ENCODE measurements at places on chromosomes 2 and 18. TPM values are rescaled to one million over a fixed set of nuclear protein-coding genes. Genes with fewer than 3 reads are reported as not detected.

- DNase-seq: no peak
These were observed 7.7 kb downstream of the SLC1A4 start for GRCh38 chr2:64996871-64997307.

The CNRIP1 gene
- total RNA-seq: 53.9 TPM

GRCh38 chr18:32868406-32868805 lies 95.6 kb upstream of the KLHL14 start:
- DNase-seq: no peak

DNA sequence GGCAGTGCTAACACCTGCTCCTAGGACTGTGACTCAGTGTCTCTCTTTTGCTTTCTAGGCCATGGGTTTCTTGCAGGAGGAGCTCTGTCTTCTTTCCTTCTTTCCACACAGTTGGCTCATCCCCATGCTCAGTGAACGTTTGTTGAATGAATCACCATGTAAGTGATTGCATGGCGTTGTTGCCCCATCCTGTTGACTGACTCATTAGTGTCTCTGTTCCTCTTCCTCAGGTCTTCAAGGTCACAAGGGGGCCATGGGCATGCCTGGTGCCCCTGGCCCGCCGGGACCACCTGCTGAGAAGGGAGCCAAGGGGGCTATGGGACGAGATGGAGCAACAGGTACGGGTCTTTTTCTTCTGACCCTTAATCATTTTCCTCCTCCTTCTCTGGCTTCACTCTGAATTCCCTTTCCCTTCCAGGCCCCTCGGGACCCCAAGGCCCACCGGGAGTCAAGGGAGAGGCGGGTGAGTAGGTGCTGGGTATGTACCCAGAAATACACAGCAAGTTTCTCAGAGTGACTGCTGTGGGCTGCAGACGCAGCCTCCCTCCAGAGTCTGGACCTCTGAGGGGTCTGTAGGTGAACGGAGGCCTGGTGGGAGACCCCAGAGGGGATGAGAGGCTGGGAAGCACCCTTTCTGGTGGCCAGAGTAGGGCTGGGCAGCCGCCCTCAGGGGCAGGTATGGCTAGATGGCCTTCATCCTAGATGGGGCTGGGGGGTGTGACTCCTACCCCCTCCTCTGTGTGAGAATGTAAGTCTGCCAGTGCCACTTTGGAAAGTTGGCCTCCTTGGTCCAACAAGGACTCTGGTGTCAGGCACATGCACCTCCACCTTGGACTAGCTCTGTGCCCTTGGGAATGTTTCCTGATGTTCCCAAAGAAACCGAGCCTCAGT lies 32.4 kb downstream of the MARCO start:
- DNase-seq: peak; percentile 33

The LONRF2 gene
- total RNA-seq: 0.84 TPM

DNA sequence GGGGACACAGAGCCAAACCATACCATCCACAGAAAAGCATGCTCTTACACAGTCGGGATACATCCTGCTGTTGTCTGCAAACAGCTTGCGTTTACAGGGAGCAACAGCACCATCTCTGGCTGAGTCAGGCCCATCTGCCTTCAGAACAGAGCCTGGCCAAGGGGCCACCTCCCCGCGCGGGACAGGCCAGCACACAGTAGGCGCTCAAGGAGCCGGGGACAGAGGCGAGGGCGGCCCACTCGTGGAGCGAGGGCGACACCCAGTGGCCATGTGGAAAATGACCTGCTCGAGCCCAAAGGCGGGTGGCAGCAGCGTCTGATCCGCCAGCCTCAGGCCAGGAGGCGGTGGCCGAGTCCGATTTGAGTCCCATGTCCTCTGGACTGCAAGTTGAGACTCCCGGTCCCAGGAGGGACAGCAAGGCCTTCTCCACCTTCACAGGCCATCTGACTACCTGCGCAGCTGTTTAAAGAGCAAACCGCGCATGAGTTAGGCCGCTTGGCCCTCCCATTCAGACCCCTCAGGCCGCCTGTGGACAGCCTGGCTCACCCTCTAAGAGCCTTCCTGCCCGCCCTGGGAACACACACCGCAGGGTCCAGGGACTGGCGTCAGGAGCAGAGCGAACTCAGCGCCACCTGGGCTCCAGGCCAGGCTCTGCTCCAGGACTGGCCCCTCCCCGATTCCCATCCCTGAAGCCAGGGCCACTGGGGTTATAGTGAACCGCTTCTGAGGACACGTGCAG lies 38.3 kb downstream of the TTC32 start:
- DNase-seq: peak; percentile 79

DNA sequence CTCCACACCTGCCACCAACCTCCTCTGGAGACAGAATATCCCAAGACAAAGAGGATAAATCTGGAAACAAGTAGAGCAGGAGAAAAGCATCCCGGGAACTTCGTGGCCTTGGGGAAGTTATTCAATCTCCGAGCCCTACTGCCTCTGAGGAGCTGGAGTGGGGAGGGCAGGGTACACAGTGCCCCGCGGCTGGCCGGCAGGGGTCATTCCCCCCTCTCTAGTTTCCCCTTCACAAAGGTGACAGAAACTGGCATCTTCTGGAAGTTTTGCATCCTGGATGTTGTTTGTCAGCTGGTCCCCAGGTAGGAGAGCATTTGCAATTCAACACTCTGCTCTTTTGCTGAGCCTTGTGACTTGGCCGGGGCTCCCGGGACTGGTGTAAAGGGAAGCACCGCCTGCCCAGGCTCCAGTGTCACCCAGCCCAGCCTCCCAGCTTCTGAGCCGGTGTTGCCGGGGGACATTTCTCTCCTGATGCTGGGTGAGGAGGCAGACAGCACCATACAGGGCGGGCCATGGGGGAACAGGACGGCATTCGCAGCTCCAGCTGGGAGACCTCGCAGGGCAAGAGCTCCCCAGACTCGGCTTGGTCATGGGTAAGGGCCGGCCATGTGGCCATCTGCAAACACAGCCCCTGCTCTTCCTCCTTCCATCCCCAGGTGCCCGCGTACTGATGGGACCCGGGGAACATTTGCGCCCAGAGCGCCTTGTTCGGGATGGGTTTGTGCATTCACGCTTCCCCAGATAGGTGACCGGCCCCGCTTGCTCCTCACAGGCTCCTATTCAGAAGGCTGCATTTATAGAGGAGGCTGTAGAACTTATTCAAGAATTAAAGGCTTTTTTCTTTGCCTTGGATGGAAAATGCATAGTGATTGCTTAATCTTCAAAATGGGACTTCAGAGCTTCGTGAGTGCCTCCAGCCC lies 7.4 kb upstream of the NTSR2 start:
- no peak for DNase-seq

The SMIM21 gene
- total RNA-seq: not detected

GRCh38 chr2:113242327-113242726 lies 36.4 kb downstream of the PAX8 start:
- DNase-seq: no peak

DNA sequence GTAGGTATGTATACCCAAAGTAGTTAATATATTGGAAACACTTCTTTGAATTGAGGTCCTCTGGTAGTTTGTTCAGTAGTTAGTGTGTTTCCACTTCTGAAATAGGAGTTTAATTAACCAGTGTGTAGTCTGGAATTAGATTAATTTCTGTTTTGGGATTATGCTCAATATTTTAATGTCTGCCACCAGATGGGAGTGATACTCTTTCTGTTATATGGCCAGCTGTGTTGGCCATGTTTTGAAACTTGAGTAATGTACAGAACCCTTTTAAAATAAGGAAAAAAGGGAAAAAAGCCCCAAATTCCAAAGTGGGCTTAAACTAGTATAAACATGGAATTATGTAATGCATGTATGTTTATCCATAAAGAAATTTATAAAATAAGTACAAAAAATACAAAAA lies 147.7 kb downstream of the CTNNA2 start:
- DNase-seq: no peak

DNA sequence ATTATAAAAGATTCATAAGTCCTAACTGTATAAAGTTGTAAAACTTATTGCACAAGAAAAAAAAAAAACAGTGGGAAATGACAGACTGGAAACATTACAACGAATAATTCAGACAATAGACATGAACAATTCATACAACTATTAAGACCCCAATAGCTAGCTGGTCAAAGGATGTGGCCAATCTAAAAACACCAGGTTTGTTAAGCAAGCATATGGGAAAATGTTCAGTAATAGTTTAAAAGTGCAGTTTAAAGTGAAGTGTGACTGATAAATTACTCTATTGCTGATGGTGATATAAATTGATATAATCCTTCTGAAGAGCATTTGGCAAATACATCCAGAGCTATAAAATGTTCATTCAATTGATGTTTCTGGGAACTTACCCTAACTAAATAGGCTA lies 289.0 kb downstream of the CAMKMT start:
- no peak for DNase-seq

The GAREM2 gene
- 0.88 TPM for total RNA-seq
